ENCODE measurements at places on chromosomes 1 and 21.

DNA sequence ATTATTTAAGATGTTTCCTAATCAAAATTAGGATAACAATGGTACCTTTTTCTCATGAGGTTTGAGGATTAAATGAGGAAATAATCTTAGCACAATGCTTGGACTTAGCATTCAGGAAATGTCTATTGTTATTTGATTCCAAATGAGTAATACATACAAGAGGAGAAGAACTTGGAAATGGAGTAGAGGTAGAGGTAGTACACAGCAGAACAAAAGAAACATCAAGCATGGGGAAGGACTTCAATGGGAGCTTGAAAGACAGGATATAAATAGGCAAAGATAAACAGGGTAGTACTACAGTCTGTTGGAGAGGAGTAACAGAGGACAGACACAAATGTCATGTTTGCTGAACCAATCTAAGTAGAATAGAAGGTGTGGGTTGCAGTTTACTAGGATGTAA, 59.5 kb upstream of the RGS2 start:
- no peak for DNase-seq

- no peak for DNase-seq
Measured at GRCh38 chr21:33981391-33982101, 65.9 kb upstream of the ATP5PO start.

DNA sequence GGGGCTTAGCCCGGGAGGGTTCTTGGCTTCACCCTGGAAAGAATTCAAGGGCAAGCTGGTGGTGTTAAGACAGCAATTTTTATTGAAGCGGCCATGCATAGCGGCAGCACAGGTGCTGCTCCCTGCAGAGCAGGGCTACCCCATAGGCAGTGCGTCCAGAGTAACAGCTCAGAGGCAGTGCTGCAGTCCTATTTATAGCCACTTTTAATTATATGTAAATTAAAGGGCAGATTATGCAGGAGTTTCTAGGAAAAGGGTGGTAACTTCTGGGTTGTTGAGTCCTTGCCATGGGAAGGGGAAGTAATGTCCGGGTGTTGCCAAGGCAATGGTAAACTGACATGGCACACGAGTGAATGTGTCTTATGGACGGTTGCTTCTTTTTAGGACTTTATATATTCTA, 57.0 kb downstream of the VPS26C start:
- no peak for DNase-seq

DNA sequence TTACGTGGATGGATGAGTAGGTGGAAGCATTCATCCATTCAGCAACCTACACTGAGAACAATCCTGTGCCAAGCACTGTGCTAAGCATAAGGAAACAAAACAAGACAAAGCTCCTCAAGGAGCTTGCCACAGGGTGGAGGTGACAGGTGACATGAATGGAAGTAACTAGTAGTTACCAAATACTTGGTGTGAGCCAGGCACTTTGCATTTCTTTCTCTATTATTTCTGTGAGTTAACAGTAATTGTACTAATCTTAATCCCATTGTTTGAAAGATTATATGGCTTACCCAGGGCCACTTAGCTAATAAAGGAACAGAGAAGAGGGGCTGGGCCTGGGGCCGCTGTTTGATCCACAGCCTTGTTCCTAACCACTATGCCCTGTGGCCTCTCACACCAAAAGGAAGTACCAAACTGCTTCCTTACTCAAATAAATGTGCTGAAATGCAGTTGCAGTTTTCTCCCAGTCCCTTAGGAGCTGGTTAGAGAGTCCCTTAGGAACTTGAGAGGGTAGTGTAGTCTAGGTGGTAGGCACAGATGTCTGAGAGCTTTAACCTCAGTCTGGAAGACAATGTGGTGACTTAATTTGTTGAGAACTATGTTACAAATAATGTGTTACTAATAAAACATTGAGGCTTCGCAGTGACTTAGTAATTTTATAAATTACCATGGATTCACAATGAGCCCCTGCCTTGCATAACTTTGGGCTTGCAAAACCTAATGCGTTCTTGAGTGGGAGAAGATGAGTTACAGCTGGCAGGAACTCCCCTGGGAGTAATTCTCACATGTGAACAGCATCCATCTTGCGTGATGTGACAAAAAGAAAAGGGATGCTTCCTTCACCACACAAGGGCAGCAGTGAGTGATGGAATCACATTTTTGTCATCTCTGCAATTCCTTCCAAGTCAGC, 69.8 kb downstream of the MPZL1 start:
- no peak for DNase-seq

DNA sequence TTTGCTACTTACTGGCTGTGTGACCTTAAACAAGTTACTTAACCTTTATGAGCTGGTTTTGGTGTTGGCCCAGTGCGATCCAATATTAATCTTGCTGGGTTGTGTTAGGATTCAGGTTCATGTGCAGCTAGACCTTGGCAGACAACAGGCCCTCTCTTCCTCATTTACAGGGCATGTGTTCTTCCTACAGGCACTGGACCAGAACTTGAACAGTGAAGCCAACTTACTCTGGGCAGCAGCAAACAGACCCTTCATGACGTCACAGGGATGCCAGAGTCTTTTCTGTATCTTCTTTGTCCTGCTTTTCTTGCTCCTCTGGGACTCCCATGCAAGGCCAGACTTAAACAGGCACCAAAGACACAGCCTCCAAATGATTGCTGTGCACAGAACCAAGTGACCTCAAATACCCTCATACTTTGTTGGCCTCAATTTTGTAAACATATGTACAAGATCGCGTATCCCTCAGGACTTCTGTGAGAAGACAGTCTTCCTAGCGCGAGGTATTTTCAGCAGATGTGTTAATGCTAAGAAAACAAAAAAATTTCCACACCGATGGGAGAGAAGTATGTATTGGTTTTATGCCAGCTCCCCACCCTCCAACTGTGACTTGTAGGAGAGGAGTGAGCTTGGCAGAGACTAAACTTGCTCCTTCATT, 73.7 kb downstream of the URB2 start:
- no peak for DNase-seq

GRCh38 chr1:116725798-116726197, 28.4 kb upstream of the CD2 start:
- no peak for DNase-seq

All from GM12878 (cell line).